ENCODE measurements at places on chromosomes 1 and 21.

DNA sequence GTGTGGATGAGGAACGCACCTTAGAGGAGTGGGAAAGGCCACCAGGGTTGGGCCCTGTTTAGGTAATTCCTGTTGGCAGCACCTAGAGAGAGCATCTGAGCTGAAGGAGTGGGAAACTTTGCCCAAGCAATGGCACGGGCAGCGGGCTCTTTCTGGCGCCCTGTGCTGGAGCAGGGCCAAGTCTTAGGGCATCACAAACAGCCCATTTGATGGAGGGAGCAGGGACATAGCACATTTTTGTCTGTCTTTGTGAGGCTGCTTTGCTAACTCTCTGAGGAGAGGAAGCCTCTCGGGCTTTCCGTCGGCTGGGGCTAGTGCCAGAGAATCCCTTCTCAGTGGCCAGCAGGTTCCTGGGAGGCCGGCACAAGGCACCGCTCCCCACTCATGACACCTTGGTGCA is 22.5 kb upstream of the CNTN2 start:
- no peak for DNase-seq

DNA sequence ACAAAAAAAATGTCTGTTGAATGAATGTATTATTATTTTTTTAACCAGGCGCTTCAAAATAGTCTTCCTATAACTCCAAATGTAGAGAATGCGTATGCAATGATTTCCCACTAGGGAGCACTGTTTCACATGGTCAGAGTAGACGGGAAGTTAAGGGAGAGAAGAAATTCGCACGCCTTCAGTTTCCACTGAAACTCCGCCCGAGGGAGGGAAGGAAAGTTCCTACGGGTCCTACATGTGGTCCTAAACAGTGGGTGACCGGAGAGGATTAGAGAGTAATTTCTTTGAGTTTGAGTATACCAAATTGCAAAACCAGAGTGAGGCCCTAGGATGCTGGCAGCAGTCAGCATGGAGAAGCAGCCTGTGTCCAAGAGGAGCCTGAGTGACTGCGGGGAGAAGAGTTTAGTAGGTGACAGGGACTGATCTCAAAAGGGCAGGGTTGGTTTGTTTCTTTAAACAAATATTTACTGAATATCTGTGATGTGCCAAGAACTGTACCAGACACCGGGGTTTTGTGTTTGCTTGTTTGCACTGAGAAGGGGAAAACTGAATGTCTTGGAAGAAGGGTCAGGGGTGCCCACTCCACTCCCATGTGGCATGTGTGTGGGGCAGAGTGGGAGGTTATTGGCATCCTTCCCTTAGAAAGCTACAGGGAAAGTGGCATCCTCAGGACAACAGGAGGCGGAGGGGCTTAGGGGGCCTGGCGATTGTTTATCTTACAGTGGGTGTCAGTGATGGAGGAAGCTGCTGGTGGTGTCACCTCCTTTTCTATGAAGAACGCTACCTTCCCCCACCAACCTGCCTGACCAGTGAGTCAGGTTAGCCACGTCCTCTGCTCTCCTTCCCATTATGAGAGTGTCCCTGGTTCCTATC is 22.8 kb downstream of the RNU5D-1 start:
- DNase-seq: no peak

DNA sequence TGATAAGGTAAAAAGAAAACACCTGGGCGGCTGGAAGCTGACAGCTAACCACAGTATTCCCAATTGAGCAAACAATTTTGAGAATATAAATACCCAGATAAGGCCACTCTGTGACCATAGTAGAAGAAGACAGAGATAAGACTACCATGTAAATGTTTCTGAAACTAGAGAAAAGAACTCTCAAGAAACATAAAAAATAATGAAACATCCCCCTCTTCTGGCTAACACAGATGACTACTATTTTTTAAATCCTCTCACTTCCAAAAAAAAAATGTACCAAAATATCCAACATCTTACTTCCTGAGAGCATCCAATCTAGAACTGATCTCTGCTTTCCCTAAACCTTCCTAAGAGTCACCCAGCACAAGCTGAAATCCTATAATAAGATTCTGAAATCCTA is 125.9 kb downstream of the HFM1 start:
- DNase-seq: no peak

- DNase-seq: no peak
Measured at GRCh38 chr1:165053351-165053750, 303.2 kb downstream of the LMX1A start.

DNA sequence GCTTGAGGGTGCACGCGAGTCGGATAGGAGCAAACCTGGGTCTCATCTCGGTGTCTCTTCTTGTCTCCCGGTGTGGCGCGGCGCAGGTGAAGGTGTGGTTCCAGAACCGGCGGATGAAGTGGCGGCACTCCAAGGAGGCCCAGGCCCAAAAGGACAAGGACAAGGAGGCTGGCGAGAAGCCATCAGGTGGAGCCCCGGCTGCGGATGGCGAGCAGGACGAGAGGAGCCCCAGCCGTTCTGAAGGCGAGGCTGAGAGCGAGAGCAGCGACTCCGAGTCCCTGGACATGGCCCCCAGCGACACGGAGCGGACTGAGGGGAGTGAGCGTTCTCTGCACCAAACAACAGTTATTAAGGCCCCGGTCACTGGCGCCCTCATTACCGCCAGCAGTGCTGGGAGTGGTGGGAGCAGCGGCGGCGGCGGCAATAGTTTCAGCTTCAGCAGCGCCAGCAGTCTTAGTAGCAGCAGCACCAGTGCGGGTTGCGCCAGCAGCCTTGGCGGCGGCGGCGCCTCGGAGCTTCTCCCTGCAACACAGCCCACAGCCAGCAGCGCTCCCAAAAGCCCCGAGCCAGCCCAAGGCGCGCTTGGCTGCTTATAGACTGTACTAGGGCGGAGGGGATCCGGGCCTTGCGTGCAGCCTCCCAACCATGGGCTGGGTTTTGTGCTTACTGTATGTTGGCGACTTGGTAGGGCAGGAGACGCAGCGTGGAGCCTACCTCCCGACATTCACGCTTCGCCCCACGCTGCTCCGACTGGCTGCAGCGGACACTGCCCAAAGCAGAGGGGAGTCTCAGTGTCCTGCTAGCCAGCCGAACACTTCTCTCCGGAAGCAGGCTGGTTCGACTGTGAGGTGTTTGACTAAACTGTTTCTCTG is 5.1 kb downstream of the HLX start:
- no peak for DNase-seq

- no peak for DNase-seq
Measured at GRCh38 chr1:17874710-17875109, 119.6 kb downstream of the ACTL8 start.

- no peak for DNase-seq
Measured at GRCh38 chr1:153231785-153232184, 14.4 kb downstream of the PRR9 start.

GRCh38 chr1:103191327-103191726 is 83.0 kb upstream of the COL11A1 start:
- no peak for DNase-seq

GRCh38 chr1:190068304-190068703 is 409.4 kb downstream of the BRINP3 start:
- DNase-seq: no peak

GRCh38 chr1:153933955-153934354 is 11.2 kb upstream of the GATAD2B start:
- no peak for DNase-seq

DNA sequence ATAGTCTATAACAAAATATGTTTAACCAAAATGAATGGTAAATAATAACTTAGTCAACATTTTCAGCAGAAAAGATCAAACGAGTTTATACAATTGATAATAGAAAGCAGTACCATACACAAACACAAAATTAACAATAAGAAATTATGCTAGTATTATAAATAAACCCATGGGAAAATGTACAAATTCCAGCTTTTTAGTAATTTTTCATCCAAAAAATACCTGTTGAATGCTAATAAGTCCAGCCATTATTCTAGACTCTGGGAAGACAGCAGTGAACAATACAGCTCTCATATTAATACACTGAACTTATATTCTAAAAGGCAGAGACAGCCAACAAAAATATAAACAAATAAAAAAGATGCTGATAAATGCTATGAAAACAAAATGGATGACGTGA is 66.3 kb downstream of the AKT3 start:
- no peak for DNase-seq

- no peak for DNase-seq
Measured at GRCh38 chr1:223763251-223763650, 50.9 kb downstream of the CAPN2 start.

- DNase-seq: no peak
Measured at GRCh38 chr1:67939186-67939743, 106.0 kb upstream of the GNG12 start.

DNA sequence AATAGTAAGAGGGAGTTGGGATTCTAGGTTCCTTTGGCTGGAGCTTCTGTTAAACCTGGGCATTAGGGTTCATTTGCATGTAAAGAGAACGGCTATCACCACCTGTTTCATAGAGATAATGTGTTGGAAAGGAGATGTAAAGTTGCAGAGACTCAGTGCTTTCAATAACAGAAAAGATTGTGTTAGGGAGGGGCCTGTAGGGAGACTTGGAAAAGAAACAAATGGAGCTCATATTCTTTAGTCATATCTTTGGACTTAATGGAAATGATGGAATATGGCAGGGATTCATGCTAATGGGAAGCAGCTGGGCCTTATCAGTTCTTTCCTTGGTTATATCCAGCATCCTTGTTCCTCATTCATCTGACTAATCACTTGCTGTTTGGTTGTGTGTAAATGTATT is 144.9 kb downstream of the CD247 start:
- DNase-seq: no peak

- DNase-seq: no peak
Measured at GRCh38 chr1:32767156-32767555, 50.0 kb downstream of the YARS1 start.

DNA sequence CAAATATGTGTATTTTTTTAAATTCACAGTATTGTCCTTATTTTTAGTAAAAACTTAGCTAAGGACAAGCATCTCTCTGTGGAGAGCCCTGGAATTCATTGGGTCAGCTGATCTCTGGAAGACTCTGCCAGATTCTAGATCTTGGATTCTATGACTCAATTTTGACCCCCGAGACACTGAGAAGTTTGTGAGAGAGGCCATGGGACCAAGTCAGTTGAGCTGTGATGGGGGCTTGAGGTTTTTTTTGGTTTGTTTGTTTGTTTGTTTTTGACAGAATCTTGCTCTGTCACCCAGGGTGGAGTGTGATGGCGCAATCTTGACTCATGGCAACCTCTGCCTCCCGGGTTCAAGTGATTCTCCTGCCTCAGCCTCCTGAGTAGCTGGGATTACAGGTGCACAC is 13.5 kb downstream of the SHISA4 start:
- DNase-seq: no peak

DNA sequence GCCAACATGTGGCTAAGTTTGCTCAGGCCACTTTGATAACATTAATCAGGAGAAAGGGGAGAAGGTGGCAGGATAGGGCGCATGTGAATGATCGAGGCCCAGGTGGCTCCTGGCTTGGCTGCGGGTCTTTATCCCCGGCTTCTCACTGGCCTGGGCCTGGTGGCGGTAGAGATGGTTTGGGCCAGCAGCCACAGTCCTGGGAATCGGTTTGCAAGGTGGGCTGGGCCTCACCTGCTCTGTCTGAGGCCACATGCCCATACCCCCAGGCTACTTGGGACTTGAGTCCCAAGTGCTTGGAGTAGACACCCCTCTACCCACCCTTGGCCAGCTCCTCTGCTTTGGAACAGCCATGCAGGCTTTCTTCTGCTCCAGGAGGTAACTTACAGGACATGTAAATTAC is 49.7 kb upstream of the DISP3 start:
- no peak for DNase-seq

GRCh38 chr1:31746687-31747086 is 17.5 kb downstream of the ADGRB2 start:
- no peak for DNase-seq

DNA sequence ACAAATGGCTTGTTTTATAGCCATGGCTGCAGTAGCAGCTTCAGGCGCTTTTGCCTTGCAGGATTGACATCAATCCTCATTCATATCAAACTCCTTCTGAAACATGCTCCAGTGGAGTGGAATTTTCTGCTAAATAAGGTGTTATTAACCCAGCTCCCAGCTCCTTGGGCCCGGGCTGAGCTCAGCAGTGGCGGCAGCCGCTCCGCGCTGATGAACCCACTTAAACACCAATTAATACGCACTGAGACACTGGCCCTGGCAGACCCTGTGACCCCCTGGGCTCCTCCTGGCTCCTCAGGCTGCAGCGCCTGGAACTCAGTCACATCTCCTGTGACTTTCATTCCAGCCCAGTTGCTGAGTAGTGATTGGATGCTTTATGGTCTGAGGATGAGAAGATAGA is 137.4 kb upstream of the GRIK3 start:
- no peak for DNase-seq

All from GM12878 (cell line).